ENCODE measurements at places on chromosomes 3 and 15. TPM values are rescaled to one million over a fixed set of nuclear protein-coding genes. Genes with fewer than 3 reads are reported as not detected.

Gene KNG1
- total RNA-seq = not detected

GRCh38 chr3:186570096-186570940 lies at the start of gene DNAJB11:
Gene DNAJB11 (plus strand): TSS chr3:186570720. CDS start chr3:186570898, 178 bp downstream.
- peak; percentile 99 for DNase-seq

Gene RARRES1
- total RNA-seq = not detected

Gene ULK4
- 14.1 TPM for total RNA-seq

GRCh38 chr3:33791477-33792166 lies 6.8 kb upstream of the PDCD6IP start:
- DNase-seq = peak; percentile 33

All from activated CD4-positive, alpha-beta memory T cell treated with anti-CD3 and anti-CD28 coated beads, Interleukin-2, amount 10 ng/mL, durations not matched to agents 7 days and 5 days (primary cell).